ENCODE measurements at places on chromosomes 3 and 15.
A peak's percentile ranks its signal among the peaks of the same experiment; 100 is the strongest.

DNA sequence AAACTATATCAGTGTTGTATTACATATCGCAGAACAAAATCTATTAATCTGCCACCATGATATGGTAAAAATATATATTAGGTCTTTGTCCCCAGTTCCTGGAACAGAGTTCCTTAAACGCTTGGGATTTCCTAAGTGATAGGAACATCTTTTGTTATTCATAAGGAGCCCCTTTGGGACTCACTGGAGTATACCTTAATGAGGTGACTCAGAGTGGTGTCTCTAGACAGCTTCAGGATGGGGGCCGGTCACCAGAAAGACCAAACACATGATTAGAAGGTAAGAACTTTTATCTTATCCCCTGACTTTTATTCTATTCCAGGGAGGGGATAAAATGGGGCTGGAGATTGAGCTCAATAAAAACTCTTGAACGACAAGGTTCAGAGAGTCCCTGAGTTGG, 12.3 kb upstream of the CHCHD6 start:
- no peak for DNase-seq

- DNase-seq: no peak
These were observed 170.5 kb upstream of the TBL1XR1 start for GRCh38 chr3:177367788-177368187.

- no peak for DNase-seq
These were observed 6.0 kb downstream of the PLA2G4F start for GRCh38 chr15:42150219-42150970.

DNA sequence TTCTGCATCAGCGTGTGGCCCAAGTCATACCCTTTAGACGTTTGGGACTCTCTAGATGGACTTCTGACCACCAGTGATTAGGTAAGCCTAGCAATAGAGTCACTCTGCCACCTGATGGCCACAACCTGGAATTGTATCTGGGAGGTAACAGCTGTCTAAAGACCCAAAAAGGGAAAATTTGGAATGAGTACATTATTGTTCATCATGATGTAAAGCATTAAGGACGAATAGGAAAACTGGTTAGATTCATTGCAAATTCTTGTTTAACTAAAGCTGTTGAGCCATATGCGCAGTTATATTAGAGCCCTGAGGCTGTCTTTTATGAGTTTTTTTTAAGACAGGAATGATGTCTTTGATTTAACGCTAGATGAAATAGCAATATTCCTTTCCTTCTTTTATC, 63.6 kb downstream of the FAM81A start:
- DNase-seq: peak; percentile 69

GRCh38 chr3:140568842-140569520, 108.9 kb upstream of the TRIM42 start:
- DNase-seq: no peak

- DNase-seq: no peak
These were observed 3.2 kb upstream of the ACAN start for GRCh38 chr15:88800026-88800425.
